ENCODE measurements at places on chromosomes 5 and 9. TPM values are rescaled to one million over a fixed set of nuclear protein-coding genes. Genes with fewer than 3 reads are reported as not detected.

The DCANP1 gene
- total RNA-seq: not detected

GRCh38 chr9:1354086-1354485 lies 303.9 kb downstream of the DMRT2 start:
- no peak overlapping the region for H3K27ac ChIP-seq
- H3K27me3 ChIP-seq: no peaks in the 10 kb centered on the region
- no peak for DNase-seq
- H3K4me1 ChIP-seq: no peaks in the 10 kb centered on the region
- no peaks in the 10 kb centered on the region for H3K36me3 ChIP-seq

DNA sequence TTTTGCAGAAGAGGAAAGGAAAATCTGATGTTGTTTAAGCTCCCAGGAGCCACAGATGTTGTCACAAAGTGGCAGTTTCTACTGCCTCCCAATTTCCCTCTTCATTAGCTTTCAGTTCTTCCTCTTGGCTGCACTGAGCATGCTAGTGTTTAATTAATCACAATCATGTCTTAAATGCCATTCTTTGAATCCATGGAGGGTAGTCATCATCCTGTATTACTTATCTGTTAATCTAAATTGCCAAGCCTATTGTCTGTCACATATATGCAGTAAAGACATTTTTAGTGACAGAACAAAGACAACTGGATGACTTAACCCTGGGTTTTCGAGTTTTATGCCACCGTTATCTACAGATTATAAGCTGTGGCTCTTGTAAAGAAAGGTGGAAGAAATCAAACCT lies 14.7 kb downstream of the KLHL9 start:
- H3K36me3 ChIP-seq: peaks cover 19% of the 10 kb centered on the region
- H3K27me3 ChIP-seq: no peaks in the 10 kb centered on the region
- no peak for DNase-seq
- H3K4me1 ChIP-seq: peaks cover 15% of the 10 kb centered on the region

DNA sequence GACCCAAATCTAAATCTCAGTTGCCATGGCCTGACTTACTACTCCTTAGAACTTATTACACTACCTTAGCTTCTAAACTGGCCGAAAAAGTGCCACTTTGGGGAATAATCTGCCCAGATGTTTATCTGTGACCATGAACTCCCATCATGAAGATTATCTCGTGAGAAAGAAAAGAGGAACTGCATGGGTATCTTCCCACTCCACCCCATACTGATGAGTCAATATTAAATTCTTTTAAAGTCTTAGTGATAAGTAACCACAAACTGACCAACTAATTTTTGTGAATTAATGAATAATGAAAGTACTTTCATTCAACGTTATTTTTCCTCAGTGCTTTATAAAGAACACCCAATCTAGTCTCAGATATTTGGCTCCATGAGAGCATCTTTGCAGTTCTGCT lies 493.5 kb downstream of the EBF1 start:
- no peaks in the 10 kb centered on the region for H3K4me1 ChIP-seq
- no peak overlapping the region for H3K4me3 ChIP-seq
- H3K36me3 ChIP-seq: no peaks in the 10 kb centered on the region
- H3K27ac ChIP-seq: no peak overlapping the region
- peaks cover 7% of the 10 kb centered on the region for H3K27me3 ChIP-seq

The AMBP gene
- total RNA-seq: not detected

GRCh38 chr9:92989561-92989960 lies 42.2 kb downstream of the FGD3 start:
- H3K4me3 ChIP-seq: no peak overlapping the region
- peaks cover 78% of the 10 kb centered on the region for H3K4me1 ChIP-seq

DNA sequence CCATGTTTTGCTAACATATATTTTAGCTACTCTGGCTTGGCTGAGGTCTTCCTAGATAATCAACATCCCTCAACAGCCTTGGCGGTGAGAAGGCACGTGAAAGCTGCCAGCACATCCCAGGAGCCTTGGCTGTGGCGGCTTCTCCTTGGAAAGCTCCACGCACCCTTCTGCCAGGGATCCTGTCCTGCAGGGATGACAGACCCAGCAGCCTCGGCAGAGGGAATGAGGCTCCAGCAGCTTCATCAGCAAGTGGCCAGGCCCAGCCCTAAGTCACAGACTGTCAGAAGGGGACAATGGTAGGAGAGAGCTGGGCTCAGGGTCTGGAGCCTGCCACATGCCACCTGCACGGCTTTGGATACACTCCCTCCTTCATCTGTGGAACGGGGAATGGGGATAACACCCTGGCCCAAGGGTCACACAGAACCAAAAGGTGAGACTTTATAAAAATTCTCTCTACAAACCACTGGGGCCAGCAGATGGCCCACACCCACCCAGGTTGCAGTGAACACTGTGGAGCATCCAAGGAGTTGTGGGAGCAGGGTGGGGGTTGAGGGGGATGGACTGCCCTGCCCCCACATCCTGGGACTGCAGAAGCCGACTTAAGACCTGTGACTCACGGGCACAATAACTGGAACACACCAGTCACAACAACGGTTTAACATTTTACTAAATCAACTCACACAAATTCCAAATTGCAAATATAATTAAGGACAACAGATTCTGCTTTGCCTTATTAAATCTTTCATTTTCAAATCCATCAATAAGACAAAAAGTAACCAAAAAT lies 65.1 kb downstream of the MACROH2A1 start:
- H3K36me3 ChIP-seq: no peaks in the 10 kb centered on the region
- H3K27ac ChIP-seq: no peak overlapping the region
- H3K27me3 ChIP-seq: no peaks in the 10 kb centered on the region
- DNase-seq: no peak

- no peak overlapping the region for H3K4me3 ChIP-seq
- H3K4me1 ChIP-seq: no peaks in the 10 kb centered on the region
- no peak for DNase-seq
- H3K27ac ChIP-seq: no peak overlapping the region
- H3K36me3 ChIP-seq: no peaks in the 10 kb centered on the region
Observed at GRCh38 chr5:57569601-57570000, 87.0 kb upstream of the ACTBL2 start.

DNA sequence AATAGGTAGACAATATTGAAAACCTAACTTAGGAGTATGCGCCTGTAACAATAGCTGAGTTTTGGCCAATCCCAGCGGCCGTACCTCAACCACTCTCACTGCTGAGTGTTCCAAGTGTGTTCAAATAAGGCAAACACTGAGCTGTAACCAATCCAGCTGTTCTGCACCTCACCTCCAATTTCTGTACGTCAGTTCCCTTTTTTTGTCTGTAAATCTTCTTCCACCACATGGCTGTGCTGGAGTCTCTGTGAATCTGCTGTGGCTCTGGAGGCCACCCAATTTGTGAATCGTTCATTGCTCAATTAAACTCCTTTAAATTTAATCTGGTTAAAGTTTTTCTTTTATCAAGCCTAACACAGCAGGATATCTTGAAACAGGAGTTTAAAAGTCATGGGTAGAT lies 116.3 kb downstream of the SLC28A3 start:
- H3K27ac ChIP-seq: no peak overlapping the region
- H3K4me1 ChIP-seq: no peaks in the 10 kb centered on the region
- no peaks in the 10 kb centered on the region for H3K36me3 ChIP-seq
- no peak overlapping the region for H3K4me3 ChIP-seq
- H3K27me3 ChIP-seq: peaks cover 7% of the 10 kb centered on the region
- DNase-seq: no peak

Measured in natural killer cell treated with Interleukin-12 subunit alpha and Interleukin-12 subunit beta and Interleukin-15 and Interleukin-18, amount 100 ng/mL, for 72 hours (primary cell).